ENCODE measurements at places on chromosomes 12 and 14.

DNA sequence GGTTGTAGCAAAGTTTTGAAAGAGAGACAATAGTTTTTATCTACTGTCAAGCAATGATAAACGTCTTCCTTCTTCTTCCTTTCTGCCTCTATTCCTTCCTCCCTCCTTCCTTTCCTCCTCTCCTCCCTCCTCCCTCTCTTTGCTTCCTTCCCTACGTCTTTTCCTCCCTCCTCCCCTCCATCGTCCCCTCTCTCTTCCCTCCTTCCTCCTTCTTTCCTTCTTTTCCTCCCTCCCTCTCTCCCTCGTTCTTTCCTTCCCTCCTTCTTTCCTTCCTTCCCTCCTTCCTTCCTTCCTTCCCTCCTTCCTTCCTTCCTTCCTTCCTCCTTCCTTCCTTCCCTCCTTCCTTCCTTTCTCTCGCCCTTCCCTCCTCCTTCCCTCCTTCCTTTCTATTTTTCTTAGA, 82.8 kb upstream of the KCNA1 start:
- H3K27ac ChIP-seq: no peak overlapping the region
- H3K4me1 ChIP-seq: no peaks in the 10 kb centered on the region
- peaks cover 4% of the 10 kb centered on the region for H3K27me3 ChIP-seq
- H3K36me3 ChIP-seq: no peaks in the 10 kb centered on the region

- no peaks in the 10 kb centered on the region for H3K36me3 ChIP-seq
- no peak for DNase-seq
- H3K27ac ChIP-seq: no peak overlapping the region
- H3K27me3 ChIP-seq: no peaks in the 10 kb centered on the region
Measured at GRCh38 chr12:92703786-92704185, 997 bp downstream of the PLEKHG7 start.

DNA sequence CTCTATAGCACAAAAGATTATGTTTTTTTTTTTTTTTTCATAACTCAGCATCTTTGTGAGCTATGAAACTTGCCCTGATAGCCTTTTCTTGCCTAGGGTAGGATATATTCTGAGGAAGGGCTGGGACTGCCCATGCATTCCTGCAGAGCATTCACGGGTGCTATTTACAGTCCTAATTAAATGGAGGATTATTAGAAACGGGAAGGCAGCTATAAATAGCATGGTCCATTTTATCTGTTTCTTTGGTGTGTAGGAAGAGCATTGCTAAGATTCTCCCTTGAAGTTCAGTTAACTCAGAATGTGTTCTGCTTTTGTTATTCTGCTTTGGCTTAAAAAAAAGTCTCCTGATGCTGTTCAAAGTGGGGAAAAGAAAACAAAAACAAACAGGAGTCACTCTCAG, 630.9 kb downstream of the DIO2 start:
- no peaks in the 10 kb centered on the region for H3K36me3 ChIP-seq
- no peaks in the 10 kb centered on the region for H3K27me3 ChIP-seq
- no peak overlapping the region for H3K4me3 ChIP-seq
- no peak for DNase-seq
- H3K27ac ChIP-seq: no peak overlapping the region

GRCh38 chr12:2335916-2336315, 283.1 kb downstream of the CACNA1C start:
- no peaks in the 10 kb centered on the region for H3K36me3 ChIP-seq
- no peak overlapping the region for H3K27ac ChIP-seq
- DNase-seq: no peak
- H3K27me3 ChIP-seq: no peaks in the 10 kb centered on the region
- no peak overlapping the region for H3K4me3 ChIP-seq

GRCh38 chr12:77343291-77343690, 277.9 kb upstream of the E2F7 start:
- H3K4me3 ChIP-seq: no peak overlapping the region
- H3K27me3 ChIP-seq: no peaks in the 10 kb centered on the region
- no peaks in the 10 kb centered on the region for H3K36me3 ChIP-seq
- no peak overlapping the region for H3K27ac ChIP-seq
- no peaks in the 10 kb centered on the region for H3K4me1 ChIP-seq

GRCh38 chr12:2168808-2169207, 116.0 kb downstream of the CACNA1C start:
- no peaks in the 10 kb centered on the region for H3K36me3 ChIP-seq
- peaks cover 14% of the 10 kb centered on the region for H3K4me1 ChIP-seq
- H3K4me3 ChIP-seq: no peak overlapping the region
- no peak overlapping the region for H3K27ac ChIP-seq

DNA sequence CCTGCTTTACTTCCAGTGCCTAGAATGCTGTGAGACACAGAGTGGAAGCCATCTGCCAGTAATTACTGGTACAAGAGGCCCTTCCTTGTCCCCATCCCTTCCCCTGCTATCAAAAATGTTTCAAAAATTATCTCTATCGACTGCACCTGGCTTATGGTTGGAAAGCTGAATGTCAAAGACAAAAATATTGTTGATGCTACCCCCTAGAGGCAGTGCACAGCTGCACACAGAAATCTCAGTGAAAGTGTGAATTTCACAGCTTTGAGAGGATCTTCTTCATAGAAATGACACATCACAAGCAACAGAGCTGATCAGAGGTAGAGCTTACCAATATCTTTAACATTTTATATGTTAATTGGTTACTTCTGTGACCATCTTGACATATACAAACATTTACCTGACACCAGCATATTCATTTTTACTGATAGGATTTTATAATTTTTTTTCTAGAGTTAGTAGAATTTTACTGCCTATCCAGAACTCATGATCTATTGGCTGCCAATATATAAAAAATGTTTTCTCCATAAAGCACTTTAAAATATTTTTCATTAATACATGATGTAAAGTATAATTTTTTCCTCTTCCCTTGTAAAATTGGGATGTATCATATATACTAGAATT, 138.0 kb downstream of the AACS start:
- no peaks in the 10 kb centered on the region for H3K36me3 ChIP-seq
- no peaks in the 10 kb centered on the region for H3K4me1 ChIP-seq
- H3K27ac ChIP-seq: no peak overlapping the region
- no peak overlapping the region for H3K4me3 ChIP-seq

DNA sequence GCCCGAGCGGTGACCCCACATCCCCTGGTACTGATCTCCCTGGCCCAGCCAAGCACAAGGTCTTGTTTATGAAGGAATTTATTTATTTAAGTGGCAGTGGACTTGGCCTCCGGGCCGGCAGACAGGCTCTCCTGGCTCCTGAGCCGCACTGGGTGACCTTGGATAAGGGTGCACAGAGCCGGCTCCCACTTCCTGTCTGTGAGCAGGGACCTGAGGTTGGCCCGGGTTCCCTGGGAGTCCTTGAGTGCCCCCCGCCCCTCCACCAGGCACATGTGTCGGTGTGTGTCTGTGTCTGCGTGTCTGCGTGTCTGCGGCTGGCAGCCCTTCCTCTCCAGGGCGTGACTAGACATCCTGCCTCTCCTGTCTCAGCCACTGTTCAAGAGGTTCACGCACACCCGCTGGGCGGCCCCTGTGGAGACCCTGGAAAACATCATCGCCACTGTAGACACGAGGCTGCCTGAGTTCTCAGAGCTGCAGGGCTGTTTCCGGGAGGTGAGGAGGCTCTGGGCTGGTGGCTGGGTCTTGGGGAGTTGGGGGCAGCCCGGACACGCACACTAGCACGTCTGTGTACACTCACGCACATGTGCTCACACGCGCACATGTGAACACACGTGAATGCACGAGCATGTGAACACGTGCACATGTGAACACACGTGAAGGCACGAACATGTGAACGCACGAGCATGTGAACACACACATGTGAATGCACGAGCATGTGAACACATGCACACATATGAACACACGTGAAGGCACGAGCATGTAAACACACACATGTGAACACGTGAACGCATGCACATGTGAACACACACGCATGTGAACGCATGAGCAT, 9.3 kb downstream of the TNFAIP2 start:
- H3K27ac ChIP-seq: no peak overlapping the region
- no peak overlapping the region for H3K4me3 ChIP-seq
- H3K4me1 ChIP-seq: peaks cover 9% of the 10 kb centered on the region
- no peaks in the 10 kb centered on the region for H3K36me3 ChIP-seq
- no peak for DNase-seq
- H3K27me3 ChIP-seq: no peaks in the 10 kb centered on the region

- no peak overlapping the region for H3K27ac ChIP-seq
- no peak for DNase-seq
- H3K4me1 ChIP-seq: peaks cover 6% of the 10 kb centered on the region
- no peak overlapping the region for H3K4me3 ChIP-seq
Measured at GRCh38 chr12:130990034-130990433, 36.3 kb downstream of the ADGRD1 start.

GRCh38 chr12:52059582-52060497, 8.6 kb downstream of the NR4A1 start:
- H3K27ac ChIP-seq: no peak overlapping the region
- no peak overlapping the region for H3K4me3 ChIP-seq
- DNase-seq: no peak

DNA sequence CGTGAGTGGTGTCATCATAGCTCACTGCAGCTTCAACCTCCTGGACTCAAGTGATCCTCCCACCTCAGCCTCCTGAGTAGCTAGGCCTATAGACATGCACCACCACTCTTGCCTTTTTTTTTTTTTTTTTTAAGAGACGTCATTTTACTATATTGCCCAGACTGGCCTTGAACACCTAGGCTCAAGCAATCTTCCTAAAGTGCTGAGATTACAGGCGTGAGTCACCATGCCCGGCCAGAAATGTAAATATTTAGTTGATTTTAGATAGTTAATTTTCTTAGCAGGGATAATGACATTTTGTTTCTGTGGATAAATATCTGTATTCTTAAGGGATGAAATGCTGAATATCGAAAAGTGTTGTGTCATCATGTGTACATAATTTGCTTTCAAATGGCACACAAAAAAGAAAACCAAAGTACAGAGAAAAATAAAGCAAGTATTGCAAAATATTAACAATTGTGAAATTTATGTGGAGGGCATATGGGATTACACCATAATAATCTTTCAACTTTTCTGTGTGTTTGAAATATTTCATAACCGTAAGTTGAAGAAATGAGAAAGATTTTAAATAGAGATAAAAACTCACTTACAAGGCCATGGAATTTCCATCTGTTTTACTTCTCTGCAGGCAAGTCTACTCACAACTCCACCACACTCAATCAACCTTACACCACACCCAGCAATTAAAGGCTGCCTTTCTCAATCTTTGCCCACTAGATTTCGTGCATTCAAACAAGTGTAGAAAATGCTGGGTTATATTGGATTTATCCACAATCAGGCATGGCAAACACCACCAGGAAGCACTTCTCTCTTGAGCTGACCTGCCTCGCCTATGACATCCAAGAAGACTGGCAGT, 93.7 kb downstream of the SPTSSA start:
- H3K27ac ChIP-seq: peak overlapping the region; percentile 38
- no peak overlapping the region for H3K4me3 ChIP-seq
- H3K36me3 ChIP-seq: no peaks in the 10 kb centered on the region
- peaks cover 15% of the 10 kb centered on the region for H3K4me1 ChIP-seq

DNA sequence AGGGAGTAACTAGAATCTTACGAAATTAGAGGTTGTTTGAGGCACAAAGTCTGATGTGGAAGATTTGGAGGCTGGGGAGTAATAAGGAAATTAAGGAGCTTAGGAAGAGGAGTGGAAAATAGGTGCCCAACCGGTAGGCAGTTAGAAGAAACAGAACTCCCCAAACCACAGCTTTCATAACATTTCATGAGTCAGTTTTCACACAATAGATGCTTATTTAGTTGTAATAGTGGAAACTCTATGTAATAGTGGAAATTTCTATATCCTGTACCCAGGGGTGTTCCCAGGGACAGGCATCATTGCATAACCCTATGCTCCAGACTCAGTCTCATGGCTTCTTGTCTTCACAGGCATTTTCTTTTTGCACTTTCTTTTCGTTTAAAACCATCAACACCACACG, 8.3 kb downstream of the C3AR1 start:
- no peak overlapping the region for H3K27ac ChIP-seq
- no peaks in the 10 kb centered on the region for H3K27me3 ChIP-seq
- no peak overlapping the region for H3K4me3 ChIP-seq
- no peak for DNase-seq
- no peaks in the 10 kb centered on the region for H3K36me3 ChIP-seq
- no peaks in the 10 kb centered on the region for H3K4me1 ChIP-seq

DNA sequence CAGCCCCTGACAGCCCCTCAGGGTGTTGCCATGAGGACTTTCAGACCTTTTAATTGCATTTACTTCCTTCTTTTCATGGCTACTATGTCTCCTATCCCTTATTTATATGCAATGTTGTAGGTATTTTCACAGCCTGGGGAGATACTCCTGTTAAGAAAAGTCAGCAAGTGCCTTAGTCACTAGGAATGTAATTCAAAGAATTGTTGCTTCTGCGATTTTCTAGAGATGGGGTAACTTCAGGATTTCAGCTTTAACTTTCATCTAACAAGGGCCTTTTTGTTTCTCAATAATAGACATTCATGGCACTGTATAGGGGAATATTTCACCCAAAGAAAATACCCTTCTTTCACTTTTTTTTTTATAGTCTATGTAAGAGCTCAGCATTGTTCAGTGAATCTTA, 533.3 kb upstream of the MIS18BP1 start:
- peaks cover 26% of the 10 kb centered on the region for H3K4me1 ChIP-seq
- H3K27ac ChIP-seq: no peak overlapping the region
- H3K36me3 ChIP-seq: no peaks in the 10 kb centered on the region
- H3K27me3 ChIP-seq: no peaks in the 10 kb centered on the region

- H3K4me1 ChIP-seq: no peaks in the 10 kb centered on the region
- H3K27me3 ChIP-seq: no peaks in the 10 kb centered on the region
- DNase-seq: no peak
- H3K27ac ChIP-seq: no peak overlapping the region
- no peaks in the 10 kb centered on the region for H3K36me3 ChIP-seq
Measured at GRCh38 chr14:70917633-70918032, 10.4 kb downstream of the PCNX1 start.

DNA sequence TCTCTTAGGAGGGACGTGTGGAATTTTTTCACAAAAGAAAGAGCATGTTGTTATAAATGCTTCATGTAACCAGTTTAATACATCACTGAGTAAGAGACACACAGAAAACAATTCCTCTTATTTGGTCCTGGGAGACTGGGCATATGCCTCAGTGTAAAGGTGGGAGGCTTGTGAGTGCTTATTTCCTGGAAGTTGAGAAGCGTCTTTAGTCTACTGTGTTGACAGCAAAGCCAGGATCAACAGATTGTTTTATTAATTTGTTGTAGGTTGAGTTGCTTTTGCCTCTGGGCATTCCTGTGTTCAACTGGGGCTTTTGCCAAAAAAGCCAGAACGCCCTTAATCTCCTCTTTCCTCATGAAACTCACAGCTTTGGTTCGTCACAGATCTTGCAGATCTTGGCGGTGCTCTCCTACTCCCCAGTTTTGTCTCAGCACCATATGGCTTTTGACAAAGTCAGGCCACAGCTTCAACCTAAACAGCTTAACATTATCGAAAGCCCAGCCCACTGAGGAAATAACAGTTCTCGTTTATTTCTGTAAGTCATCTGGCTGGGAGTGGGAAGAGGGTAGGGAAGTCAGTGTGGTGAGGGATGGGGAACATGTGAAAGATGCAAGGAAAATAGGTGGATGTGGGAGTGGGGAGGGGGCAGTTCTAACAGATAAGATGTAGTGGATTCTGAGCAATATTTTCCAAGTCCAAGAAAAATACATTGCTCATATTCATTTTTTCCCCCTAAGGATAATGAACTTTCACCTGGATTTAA, 227.2 kb downstream of the DACT1 start:
- peaks cover 17% of the 10 kb centered on the region for H3K4me1 ChIP-seq
- no peak overlapping the region for H3K4me3 ChIP-seq
- no peaks in the 10 kb centered on the region for H3K36me3 ChIP-seq
- no peak overlapping the region for H3K27ac ChIP-seq
